ENCODE measurements at places on chromosomes 11 and 22.

GRCh38 chr22:27474112-27474571, 327.4 kb downstream of the MN1 start:
- no peak for DNase-seq

DNA sequence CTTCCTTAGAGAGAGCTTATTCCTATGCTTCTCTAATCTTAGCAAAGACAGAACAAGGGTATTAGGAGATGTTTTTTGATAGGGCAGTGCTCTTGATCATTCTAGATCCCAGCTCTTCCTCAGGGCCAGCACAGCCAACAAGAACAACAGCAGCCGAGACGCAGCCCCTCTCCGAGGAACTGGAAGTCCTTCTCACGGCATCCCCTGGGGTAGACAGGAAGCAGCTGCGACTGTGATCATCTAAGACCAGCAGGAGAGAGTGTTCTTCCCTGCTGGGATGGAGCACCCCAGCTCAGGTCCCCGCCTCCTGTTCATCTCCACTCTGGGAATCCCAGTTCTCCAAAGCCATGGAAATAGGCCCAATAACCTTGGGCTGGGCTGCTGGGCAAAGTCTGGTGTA, 29.6 kb downstream of the IRAG1 start:
- DNase-seq: no peak

DNA sequence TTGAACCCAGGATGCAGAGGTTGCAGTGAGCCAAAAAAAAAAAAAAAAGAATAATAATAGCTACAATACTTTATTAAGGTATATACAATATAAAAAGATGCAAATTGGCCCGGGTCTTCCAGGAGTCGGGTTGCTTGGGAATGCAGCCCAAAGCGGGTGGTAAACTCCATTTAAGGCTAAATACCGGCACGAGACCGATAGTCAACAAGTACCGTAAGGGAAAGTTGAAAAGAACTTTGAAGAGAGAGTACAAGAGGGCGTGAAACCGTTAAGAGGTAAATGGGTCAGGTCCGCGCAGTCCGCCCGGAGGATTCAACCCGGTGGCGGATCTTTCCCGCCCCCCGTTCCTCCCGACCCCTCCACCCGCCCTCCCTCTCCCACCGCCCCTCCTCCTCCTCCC, 143.3 kb downstream of the DLG2 start:
- DNase-seq: no peak

DNA sequence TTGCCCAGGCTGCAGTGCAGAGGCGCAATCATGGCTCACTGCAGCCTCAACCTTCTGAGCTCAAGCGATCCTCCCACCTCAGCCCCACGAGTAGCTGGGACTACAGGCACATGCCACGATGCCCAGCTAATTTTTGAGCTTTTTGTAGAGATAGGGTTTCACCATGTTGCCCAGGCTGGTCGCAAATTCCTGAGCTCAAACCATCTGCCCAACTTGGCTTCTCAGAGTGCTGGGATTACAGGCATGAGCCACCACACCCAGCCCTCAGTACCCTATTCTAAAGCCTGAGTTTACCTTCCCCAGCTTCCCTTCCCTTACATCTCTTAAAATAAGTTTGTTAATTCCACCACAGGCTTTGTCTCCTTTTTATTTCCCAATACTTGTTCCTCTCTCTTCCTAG, 59.1 kb downstream of the AMBRA1 start:
- DNase-seq: no peak

- no peak for DNase-seq
Measured at GRCh38 chr22:25567251-25567675, 2.8 kb downstream of the GRK3 start.
